ENCODE measurements at places on chromosomes 7 and 10. TPM values are rescaled to one million over a fixed set of nuclear protein-coding genes. Genes with fewer than 3 reads are reported as not detected.

DNA sequence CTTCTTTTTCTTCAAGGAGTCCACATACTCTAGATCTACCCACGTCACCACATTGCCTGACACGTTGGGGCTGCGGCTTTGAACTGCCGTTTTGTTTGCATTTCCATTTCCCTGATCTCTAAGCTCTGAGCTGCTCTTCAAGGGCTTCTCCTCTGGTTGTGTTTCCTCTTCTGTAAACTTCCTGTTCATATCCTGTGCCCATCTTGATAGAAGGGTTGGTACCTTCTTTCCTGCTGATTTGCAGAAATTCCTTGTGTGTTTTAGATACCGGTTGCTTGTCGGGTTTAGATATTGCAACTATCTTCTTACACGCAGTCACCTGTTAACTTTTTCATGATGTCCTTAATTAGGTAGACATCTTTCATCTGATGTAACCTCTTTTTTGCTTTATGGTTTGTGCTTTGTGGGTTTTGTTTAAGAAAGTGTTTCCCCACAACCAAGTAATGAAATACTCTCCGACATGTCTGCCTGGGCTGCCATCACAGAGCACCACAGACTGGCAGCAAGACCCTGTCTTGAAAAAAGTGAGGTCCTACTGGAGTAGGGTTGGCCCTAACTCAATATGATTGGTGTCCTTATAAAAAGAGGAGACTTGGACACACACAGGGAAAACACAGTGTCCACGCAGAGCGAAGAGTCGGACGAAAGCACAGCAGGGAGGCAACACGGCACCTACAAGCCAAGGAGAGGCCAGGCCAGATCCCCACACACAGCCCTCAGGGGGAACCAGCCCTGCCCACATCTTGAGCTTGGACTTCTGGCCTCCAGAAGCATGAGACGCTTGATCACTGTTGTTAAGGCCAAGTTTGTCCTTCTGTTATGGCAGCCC is 99.1 kb upstream of the PDGFA start:
- DNase-seq = no peak

DNA sequence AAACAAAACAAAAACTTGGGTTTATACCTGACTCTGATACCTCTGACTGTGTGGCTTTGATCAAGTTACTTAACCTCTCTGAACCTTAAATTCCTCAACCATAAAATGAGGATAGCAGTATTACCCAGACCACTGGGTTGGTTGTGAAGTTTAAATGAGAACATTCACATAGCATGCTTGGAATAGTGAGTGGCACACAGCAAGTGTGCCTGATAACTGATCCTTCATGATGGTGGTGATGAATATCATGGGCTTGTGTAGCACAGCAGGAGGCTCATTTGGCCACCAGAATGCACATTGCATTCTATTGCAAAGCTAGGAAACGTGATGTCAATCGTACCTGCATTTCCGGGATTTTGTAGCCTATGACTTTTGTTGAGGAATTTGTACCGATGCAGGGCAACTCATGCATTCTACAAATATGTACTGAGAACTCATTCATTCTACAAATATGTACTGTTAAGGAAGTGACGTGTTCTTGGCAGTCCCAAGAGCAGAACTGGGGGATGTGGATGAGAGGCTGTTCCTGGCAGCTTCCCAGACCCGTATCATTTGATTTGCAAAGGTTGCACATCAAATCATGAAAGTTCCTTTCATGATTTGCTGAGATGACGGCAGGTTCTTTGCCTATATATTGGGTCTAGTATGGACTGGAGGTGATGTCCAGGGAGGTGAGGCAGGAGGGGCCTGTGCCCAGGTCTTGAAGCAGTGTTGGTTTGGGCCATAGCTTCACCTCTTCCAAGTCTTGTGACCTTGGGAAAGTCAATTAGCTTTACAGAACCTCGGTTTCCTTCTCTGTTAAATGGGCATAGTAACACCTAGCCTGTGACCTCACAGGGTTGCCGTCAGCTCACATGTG is 94.6 kb upstream of the SMNDC1 start:
- peak; percentile 92 for DNase-seq

DNA sequence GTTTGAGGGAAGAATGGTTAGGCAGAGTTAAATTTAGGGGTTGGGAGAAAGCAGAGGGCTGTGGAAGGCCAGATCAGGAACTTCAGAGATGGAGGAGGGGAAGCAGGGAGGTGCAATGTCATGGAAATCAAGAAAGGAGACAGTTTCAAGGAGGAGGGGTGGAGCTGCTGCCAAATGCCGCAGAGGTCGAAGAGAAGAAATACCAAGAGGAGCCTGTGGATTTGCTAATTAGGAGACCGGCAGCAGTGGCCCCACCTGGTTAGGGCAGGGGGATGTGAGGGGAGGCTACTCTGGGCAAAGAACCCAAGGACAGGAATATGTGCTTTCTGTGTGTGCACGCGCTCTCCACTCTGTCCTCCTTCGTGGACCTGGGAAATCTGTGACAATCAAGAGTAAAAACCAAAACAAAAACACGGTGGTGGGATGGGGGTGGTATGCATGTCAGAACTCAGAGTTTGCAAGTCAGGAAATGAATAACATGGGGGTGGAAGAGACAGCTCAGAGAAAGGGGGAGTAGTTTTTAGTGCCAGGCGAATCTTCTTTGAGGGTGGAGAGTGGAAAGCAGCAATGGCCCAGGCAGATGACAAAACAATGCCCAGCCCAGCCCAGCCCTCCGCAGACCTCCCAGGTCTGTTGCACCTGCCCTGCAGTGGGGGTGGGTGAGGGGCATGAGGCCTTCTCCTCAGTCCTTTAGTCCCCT is 102.9 kb upstream of the PAX2 start:
- DNase-seq = no peak

UTF1 gene
- not detected for polyA plus RNA-seq

SLC26A3 gene
- polyA plus RNA-seq = not detected
